ENCODE measurements at places on chromosomes 16 and 17.

- DNase-seq, result no peak
Measured at GRCh38 chr17:40086150-40087044, 14.0 kb downstream of the NR1D1 start.

DNA sequence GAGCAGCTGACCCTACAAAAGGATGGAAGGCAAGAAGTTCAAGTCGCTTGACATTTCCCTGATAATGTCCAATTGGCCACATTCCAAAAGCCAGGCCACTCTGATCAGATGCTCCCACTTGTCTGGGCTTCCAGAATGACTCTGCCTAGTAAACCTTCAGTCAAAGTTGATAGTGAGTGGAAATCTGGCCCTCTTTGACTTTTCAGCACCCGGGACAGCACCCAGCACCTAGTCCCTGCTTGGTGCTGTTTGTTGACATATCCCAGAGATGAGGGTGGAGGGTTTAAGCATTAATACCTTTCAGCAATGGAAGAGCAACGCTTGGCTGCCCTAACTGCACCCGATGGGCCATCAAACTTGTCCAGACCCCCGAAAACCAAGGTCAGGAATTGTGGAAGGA, 131.3 kb downstream of the AIPL1 start:
- DNase-seq, result no peak

DNA sequence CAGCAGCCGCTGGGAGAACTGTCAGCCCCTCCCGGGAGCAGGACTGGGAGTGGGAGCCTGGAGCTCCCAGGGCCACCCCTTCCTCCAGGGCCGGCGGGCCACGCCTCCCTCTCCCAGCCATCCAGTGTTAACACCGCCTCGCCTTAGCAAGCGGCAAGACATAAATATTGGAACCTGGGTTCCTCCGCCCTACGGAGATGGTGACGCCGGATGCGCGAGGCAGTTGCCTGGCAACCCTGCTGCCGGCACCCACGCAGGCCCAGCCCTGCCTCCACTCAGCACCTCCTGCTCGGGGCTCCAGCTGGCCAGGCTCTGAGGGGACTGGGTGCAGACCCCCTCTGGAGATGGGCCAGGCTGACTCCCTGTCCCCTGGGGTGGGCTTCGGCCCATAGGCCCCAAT, 27.4 kb upstream of the CACNA1H start:
- DNase-seq, result no peak

GRCh38 chr17:45852535-45853297, 8.0 kb downstream of the SPPL2C start:
- DNase-seq, result peak; percentile 30

DNA sequence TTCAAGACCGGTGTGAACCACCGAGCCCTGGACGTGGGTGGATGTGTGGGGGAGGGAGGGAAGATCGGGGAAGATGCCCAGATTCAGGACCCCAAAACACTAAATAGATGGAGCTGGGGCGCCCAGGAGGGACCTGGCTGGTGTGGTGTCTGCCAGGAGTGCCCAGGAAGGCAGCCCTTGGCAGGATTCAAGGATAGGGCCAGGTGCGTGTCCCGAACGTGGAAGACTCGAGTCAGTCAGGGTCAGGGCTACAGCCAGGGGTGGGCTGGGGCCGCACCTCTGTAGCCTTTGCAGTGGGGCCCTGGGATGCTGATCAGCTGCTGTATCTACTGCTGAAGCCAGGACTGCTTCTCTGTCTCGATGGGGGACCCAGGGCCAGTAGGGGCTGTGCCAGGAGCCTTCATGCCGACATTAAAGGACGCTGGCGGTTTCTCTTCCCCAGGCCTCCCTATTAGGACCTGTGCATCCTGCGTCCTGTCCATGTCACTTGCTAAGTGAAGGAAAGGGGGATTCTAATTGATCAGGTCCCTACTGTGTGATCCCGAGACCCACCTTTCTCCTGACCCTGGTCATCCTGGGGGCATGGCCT, 13.1 kb downstream of the KDM8 start:
- DNase-seq, result no peak

DNA sequence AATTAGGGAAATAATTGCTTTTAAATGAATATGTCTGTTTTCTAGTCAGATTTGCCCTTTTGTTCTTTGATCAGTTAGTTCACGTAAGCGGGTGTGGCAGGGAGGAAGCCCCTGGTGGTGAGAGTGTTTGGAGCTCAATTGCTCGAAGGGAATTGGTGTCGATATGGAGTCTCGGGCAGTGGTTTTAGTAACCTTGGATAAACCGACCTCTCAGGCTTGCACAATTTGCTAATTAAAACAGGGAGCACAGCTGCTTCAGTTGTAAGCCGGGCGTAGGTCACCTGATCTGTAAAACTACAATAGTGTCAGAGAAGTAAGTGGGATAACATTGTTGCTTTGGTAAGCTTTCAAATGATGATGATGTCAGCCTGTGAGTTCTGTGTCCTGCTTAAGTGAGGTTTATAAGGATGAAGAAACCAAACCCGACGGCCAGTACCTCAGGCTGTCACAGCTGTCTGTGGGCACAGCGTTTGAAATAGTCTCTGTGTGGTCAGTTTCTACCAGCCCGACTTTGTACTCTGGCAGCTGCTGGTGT, 2.9 kb downstream of the ZNF750 start:
- no peak for DNase-seq

DNA sequence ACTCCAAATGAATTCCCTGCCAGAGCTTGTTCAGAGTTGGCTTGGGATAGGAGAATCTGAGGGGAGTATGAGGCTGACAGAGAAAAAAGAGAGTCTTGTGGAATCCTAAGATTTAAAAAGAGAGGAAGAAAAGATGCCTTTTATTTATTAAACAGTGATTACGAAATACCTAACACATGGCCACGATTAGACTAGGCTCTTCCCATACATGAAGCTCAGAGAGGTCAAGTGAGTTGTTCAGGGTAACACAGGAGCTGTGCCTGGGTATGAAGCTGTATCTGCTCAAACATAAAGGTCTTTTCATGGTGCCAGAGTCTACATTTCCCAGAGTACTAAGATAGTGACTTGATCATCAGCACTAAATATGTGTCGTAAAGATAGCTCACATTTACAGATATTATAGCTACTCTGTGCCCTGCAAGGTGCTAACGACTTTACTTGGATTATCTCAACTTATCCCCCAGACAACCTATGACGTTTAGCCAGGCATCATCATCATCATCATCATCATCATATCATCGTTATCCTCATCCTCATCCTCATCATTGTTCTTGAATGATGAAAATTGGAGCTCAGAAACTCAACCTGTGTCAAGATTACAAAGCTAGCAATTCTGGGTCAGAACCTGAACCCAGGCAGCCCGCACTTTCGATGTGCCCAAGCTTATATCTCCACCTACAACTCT, 500.8 kb downstream of the NPIPA7 start:
- no peak for DNase-seq

DNA sequence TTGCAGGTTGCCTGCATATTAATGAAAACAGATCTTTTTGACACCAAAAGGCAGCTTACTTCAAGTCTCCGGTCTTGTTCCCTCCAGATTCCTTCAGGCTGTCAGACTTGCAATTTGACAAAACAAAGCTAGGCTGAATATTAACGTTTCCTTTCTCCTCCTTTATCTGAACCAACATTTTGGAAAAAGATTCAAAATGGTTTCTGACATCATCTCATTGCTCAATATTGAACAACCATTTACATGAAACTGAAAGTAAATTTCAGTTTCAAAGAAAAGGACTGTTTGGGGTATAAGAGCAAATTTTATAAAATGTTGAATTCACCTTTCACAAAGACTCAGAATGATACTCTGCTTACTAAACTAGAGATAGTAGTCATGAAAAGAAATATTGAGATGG, 521.8 kb downstream of the KCNJ2 start:
- no peak for DNase-seq

DNA sequence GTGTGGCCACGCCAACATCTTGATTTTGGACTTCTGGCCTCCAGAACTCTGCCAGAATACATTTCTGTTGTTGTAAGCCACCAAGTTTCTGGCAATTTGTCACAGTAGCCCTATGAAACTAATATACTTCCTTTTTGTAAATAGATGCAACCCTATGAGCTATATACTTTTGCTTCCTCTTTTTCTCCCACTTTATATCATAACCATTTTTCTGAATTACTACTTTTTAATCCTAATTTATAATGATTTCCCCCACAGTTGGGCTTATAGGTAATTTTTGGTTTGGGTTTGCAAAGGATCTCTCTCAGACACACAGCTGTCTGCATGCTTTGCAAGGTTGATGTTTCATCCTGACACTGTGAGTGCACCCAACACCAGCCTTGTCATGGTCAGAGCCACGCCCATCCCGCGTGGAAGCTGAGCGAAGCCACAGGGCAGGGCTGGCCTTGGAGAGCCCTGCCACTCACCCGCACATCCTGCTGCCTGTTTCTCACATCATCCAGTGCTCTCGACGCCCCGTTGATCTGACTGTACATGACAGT, 5.8 kb downstream of the TRIM25 start:
- DNase-seq, result no peak

GRCh38 chr17:73011016-73011486, 81.4 kb downstream of the SLC39A11 start:
- DNase-seq, result no peak

- no peak for DNase-seq
Measured at GRCh38 chr16:80437707-80438106, 103.1 kb upstream of the DYNLRB2 start.

DNA sequence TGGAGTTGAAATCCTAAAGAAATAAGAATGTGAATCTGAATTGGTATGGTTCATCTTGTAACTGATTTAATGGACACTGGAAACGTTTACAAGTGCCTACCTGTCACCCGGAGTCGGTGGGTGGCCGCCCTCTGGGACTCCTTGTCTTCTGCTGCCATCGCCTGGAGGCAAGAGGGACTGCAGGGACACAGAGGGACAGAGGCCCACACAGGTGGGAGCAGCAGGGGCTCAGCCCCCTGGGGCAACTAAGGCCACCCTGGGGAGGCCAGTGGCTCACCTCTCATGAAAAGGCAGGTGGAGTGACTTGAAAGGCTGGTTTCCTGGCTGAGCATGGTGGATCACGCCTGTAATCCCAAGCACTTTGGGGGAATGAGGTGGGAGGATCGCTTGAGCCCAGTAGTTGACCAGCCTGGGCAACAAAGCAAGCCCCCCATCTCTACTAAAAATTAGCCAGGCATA, 23.2 kb downstream of the TMEM92 start:
- DNase-seq, result peak; percentile 12

DNA sequence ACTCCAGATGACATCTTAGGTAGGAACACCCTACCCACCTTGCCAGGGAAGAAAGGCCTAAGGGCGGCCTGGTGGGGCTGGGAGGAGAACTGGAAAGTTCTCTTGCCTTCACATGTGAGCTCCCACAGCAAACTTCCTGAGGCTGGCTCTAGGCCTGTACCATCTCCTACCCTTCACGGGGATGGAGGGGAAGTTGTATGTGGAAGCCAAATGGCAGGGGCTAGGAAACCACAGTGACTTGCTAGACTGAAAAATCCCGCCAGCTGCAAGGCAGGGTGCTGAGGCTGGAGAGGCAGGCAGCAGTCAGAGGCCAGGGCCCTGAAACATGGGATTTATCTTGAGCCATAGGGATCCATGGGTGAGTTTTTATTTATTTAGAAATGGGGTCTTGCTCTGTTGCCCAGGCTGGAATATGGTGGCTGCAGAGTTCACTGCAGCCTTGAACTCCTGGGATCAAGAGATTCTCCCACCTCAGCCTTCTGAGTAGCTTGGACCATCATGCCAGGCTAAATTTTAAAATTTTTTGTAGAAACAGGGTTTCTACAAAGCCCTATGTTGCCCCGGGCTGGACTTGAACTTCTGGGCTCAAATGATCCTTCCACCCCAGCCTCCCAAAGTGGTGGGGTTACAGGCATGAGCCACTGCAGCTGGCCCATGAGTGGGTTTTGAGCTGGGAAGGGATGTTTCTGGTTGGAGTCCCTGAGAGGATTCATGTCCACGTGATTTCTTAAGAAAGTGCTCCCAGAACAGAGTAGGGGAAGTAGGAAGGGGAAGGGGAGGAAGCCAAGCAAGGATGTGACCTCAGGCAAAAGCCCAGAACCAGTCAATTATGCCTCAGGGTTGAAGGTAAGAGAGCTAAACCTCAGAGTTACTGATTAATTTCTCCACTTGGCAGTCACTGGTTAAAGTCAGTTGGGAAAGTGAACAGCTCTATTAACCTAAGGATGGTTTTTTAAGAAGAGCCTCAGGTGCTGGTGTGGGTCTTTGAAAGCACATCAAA, 4.0 kb upstream of the KAT8 start:
- no peak for DNase-seq

GRCh38 chr16:27385398-27385797, 16.6 kb upstream of the IL21R start:
- no peak for DNase-seq

GRCh38 chr17:48001197-48001596, 30.3 kb downstream of the CDK5RAP3 start:
- DNase-seq, result no peak

- no peak for DNase-seq
Measured at GRCh38 chr17:45326626-45327025, 9.8 kb upstream of the MAP3K14 start.
